ENCODE measurements at places on chromosomes 3 and 15.

GRCh38 chr15:89205991-89206585 is 15.3 kb downstream of the RLBP1 start:
- DNase-seq = no peak

- no peak for DNase-seq
Measured at GRCh38 chr3:129417326-129417725, 11.1 kb downstream of the EFCAB12 start.

DNA sequence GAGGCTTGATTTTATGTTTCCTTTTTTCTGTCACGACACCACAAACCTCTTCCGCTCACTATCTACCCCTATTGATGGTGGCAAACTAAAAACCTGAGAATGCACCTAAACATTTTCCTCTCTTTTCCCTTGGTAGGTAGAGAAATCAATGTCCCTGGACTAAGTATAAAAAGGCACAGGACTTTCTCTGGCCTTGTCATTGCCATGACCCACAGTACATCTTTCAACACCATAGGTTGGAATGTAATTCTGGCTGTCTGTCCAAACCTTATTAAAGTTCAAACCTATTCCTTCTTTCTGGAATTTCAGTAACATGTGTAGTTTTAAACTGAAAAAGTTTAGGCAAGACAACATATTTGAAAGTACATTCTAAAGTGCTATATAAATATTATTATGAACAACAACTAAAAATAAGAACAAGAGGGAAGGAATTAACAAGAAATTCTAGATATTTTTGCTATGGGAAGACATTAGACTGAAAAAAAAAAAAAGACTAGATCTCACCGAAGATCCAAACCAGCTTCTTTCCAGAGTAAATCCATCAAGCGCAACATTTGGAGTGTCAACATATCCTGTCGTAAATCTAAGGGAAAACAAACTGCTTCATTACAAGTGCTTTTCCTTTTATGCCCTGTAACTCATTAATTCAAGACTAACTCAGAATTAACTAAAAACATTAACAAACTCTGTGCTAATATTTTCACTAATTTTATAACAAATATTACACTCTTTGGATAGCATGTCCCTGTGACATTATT is 73.1 kb downstream of the FAIM start:
- no peak for DNase-seq

GRCh38 chr3:112345681-112346080 is 12.7 kb downstream of the CD200 start:
- DNase-seq = no peak

- DNase-seq = no peak
Measured at GRCh38 chr3:117278424-117279190, 569.0 kb downstream of the TUSC7 start.

GRCh38 chr15:39131609-39132008 is 449.3 kb upstream of the THBS1 start:
- DNase-seq = no peak

GRCh38 chr3:123524981-123525380 is 59.9 kb downstream of the HACD2 start:
- DNase-seq = no peak

DNA sequence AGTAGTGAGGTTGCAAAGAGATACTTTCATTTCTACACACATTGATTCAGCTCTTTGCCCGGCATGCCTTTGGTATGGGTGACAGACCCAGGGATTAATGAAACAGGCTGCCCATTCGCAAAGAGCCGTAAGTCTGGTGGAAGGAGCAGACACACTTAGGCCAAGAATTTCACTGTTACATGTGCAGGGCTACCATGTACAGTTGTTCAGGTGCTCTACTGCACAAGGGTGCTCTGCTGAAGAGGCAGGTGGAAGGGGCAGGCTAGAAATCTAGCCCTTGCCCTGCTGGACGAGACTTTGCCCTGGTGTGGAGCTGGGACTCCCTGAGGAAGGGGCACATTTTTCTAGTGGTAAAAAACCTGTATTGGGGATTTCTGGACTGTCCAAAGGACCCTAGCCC is 26.2 kb upstream of the RASGRF1 start:
- DNase-seq = no peak

DNA sequence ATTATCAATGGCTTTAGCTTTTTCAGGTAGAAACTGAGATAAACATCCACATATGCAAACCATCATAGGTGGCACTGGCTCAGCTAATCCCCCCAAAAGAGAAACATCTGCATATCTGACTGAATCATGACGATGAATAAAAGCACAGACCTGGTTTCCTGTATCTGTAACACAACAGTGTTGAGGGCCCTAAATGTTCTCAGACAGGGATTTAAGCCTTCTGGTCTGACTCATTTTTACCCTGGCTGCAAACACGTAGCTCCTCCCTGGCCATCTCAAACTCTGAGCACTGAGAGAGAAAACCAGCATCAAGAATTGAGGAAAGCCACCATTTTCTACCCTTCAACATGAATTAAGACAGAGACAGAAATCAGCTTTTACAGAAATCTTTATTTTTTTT is 35.2 kb downstream of the GLB1 start:
- peak; percentile 43 for DNase-seq

DNA sequence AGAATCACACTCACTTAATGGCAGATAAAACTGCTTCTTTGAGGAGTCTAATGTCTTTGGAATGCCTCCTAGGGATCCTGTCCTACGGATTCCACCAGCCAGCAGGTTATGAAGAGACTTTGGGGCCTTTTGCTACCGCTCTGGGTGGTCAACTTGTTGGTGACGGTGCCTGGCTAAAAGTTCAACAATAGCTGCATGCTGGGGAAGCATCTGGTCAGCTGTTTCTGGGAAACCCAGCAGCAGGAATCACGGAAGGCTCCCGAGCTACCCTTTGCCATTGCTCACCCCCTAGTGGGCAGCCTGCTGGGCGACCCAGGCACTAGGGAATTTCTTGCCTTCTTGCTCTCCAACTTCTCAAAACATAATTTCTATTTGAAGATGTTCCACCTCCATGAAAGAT is 263.3 kb downstream of the NEK10 start:
- DNase-seq = no peak

- DNase-seq = no peak
Measured at GRCh38 chr3:147413686-147414389, 4.7 kb downstream of the ZIC1 start.

DNA sequence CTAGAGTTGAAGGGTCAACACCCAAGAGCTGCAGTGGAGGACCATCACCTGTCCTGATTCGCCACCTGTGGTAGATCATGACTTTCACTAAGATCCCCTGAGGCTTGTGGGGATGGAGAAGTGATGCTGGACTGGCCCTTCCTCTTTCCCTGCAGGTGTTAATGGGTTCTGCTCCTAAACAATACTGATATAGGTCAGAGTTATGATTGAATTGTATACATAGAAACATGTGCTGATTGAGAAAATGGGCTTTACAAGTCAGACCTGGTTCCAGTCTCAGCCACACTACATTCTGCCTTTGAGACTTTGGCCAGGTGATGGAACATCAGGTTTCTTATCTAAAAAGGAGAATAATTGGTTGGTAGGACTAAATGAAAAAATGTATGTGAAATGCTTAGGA is 418.9 kb upstream of the TPRG1 start:
- no peak for DNase-seq
